ENCODE measurements at places on chromosomes 1 and 21. TPM values are rescaled to one million over a fixed set of nuclear protein-coding genes. Genes with fewer than 3 reads are reported as not detected.

The THEM5 gene
- total RNA-seq: not detected

The OTUD3 gene
- 4.6 TPM for total RNA-seq

The ANKRD45 gene
- 0.40 TPM for total RNA-seq

The LY9 gene
- total RNA-seq: not detected

The TRABD2B gene
- total RNA-seq: under 0.01 TPM

The CLCNKB gene
- not detected for total RNA-seq

The NPL gene
- total RNA-seq: 3.2 TPM

The ABCD3 gene
- total RNA-seq: 40.8 TPM

The BACH1 gene
- total RNA-seq: 100 TPM

The LYPLAL1 gene
- total RNA-seq: 25.6 TPM

The PKN2 gene
- 23.1 TPM for total RNA-seq

The AADACL4 gene
- not detected for total RNA-seq

The ASPM gene
- total RNA-seq: 32.5 TPM

The EPB41 gene
- total RNA-seq: 10.1 TPM

The PAQR7 gene
- 8.2 TPM for total RNA-seq

The IVL gene
- total RNA-seq: not detected

The MYBPH gene
- 0.06 TPM for total RNA-seq

The CCDC30 gene
- 2.8 TPM for total RNA-seq

The PGLYRP4 gene
- not detected for total RNA-seq

The JAM2 gene
- total RNA-seq: 0.93 TPM

The AMY1A gene
- not detected for total RNA-seq

The C1orf87 gene
- total RNA-seq: not detected

The LRRC3 gene
- 0.25 TPM for total RNA-seq

The CD1D gene
- under 0.01 TPM for total RNA-seq

The CNN3 gene
- 622 TPM for total RNA-seq

The PLA2G2D gene
- not detected for total RNA-seq

The ACTA1 gene
- total RNA-seq: not detected

The TLCD4 gene
- 0.99 TPM for total RNA-seq

The SPRR3 gene
- not detected for total RNA-seq

The NMNAT2 gene
- total RNA-seq: 0.66 TPM

The ANXA9 gene
- total RNA-seq: 0.06 TPM

The LEPR gene
- 18.0 TPM for total RNA-seq

The CLCA2 gene
- total RNA-seq: 0.26 TPM

The ERVH48-1 gene
- not detected for total RNA-seq

The SLC44A3 gene
- 1.7 TPM for total RNA-seq

The AGT gene
- 1.5 TPM for total RNA-seq

The ATP1A4 gene
- not detected for total RNA-seq

The SPATA1 gene
- total RNA-seq: 0.92 TPM

The FCGR3B gene
- total RNA-seq: 0.26 TPM
